DMS153 (cell line): ENCODE measurements at places on chromosomes 1 and 21.

GRCh38 chr1:220786337-220787068, at the start of gene MTARC1:
MTARC1 (plus strand) TSS chr1:220786913; CDS start chr1:220786945, 32 bp downstream.
- peak; percentile 85 for DNase-seq

GRCh38 chr1:147815503-147815902, 55.1 kb upstream of the GJA5 start:
- no peak for DNase-seq

DNA sequence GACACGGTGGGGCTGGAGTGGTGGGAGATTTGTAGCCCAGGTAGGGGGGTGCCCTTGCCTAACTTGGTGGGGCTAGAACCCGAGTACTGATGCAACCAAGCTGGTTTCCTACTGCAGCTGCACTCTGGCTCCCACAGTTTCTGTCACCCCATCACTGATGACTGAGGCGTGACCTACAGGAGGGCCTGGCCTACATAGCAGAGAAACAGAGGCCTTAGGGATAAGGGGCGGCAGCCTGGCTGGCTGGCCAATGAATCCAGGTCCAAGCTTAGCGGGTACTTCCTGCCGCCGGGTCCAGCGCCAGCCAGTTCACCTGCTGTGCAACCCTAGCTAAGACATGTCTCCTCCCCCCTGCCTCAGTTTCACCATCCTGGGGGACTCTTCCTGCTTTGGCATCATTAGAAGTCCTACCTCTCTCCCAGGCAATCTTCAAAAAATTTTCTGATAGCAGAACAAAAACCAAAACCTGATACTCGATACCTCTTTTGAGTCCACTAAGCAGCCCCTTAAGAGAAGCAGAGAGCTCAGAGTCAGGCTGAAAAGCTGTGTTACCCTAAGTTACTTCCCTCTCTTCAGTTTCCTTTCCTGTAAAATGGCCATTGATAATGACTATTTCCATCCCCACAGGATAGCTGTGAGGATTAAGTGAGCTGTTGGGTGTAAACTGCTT, 27.3 kb upstream of the RNF19B start:
- no peak for DNase-seq

DNA sequence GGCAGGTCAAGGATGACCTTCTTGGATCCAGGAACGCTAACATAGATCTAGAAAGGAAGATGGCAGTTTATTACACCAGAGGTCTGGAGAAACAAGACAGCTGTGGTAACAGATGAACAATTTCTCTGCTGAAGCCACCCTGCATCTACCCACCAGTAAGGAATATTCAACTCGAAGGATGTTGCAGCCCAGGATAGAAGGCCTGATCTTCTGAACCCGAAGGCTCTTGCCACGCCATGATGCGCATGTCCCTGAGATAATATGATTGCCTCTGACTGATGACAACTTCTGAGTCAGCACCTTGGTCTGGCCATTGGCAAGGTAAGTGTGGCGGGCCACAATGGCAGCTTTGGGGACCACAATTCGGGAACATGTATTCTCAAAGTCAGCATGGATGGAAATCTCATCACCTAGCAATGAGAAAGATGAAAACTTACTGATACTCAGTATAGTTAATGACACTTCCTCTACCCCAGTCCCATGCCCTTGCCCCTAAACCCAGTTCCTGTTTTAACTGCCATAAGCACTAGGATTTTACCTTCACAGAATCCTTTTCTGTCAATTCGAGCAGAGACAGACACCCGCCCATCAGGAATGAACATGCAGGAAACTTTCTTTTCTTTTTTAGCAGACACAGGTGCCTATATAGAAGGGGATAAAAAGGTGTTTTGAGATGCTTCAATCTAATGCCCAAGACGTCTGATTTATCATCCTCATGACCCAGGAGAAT, 1.8 kb downstream of the TXNIP start:
- DNase-seq = no peak

- DNase-seq = no peak
Observed at GRCh38 chr1:51344602-51345299, 14.4 kb upstream of the TTC39A start.

- DNase-seq = no peak
Observed at GRCh38 chr1:103937763-103938357, 188.2 kb downstream of the AMY1C start.

DNA sequence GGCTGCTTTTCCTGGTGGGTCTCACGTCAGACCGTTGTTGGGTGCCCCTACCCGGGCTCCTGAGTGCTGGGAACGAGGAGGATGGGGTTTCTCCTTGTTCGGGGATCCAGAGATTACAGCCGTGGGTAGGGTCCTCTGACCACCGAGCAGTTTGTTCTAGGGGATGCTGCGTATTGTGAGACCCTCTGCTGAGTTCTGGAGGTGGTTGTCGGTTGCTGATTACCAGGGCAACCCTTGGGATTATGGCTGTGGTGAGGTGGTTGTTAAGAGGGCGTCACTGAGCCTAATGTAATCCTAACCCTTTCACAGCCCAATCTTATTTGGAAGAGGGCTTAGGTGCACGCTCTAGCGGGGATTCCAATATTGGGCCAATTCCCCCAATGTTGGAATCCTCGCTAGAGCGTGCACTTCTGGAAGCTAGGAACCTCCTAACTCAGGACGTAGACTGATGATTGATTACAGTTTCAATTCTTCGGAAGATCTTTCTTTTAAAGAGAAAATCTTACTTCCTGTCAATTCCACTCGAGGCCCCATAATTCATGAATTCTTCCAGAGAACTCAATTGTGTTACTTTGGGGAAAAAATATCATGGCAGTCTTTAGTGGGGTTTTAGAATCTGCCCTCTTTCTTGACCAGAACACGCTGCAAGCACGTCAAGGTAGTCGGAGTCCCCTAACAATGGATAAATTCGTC, 483 bp downstream of the TCEANC2 start:
- no peak for DNase-seq

- no peak for DNase-seq
Observed at GRCh38 chr21:23698619-23699018, 1908.7 kb downstream of the MRPL39 start.

GRCh38 chr1:93692026-93692425, 10.4 kb upstream of the BCAR3 start:
- DNase-seq = no peak

DNA sequence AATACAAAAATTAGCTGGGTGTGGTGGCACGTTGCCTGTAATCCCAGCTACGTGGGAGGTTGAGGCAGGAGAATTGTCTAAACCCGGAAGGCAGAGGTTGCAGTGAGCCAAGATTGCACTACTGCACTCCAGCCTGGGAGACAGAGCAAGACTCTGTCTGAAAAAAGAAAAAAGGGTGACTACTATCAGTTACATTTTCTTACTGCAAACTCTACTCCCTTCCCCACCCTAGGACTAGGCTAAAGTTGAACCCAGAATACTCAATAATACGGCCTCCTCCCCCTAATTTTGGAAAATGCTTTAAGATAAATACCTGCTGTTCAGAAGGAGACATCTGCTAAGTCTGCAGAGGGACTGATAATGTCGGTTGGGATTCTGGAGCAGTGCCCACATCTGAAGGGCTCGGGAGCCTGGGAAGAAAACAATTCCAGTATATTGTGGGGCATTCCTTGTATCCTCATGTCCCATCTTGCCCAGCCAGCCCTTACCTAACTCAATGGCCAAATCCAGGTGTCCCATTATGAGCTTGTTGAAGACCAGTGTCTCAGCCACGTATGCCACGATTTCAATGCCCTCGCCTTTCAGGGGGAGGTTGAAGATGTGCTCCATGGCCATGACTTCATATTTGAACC, 89.7 kb downstream of the ADCY10 start:
- no peak for DNase-seq

- DNase-seq = peak; percentile 48
Observed at GRCh38 chr1:24154215-24154614, 11.3 kb upstream of the IL22RA1 start.

DNA sequence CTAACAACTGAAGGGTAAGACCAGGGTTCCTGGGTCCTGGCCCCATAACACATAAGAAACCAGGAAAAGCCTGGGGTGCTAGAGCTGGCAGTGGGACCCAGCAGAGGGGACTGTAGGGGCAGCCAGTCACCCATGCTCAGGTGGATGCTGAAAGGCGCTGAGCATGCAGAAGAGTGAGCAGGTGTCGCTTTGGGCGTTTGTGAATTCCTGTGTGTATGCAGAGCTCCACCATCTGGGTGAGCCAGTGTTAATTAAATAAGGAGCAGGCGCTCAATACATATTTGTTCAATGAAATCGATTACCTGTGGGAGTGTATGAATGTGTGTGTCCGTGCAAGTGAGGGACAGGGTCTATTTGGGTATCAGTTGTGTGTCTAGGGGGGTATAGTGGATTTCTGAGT, 499 bp downstream of the C1QA start:
- peak; percentile 52 for DNase-seq

DNA sequence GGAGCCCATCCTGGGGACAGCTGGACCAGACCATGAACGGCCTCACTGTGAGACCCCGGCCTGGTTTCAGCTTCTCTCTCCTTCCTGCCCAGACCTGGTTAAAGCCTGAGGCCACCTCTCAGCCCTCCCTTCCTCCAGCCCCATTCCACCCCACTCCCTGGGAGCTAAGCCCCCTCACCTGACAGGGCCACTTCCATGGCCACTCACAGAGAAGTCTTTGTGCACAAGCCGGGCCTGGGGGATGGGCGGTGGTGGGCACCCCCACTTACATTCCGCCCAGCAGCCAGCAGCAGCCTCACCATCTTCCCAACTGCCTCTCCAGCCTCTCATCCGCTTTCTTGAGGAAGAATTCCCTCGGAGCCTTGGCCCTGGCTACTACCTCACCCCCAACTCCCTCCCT, 40.4 kb downstream of the RHBG start:
- DNase-seq = no peak

DNA sequence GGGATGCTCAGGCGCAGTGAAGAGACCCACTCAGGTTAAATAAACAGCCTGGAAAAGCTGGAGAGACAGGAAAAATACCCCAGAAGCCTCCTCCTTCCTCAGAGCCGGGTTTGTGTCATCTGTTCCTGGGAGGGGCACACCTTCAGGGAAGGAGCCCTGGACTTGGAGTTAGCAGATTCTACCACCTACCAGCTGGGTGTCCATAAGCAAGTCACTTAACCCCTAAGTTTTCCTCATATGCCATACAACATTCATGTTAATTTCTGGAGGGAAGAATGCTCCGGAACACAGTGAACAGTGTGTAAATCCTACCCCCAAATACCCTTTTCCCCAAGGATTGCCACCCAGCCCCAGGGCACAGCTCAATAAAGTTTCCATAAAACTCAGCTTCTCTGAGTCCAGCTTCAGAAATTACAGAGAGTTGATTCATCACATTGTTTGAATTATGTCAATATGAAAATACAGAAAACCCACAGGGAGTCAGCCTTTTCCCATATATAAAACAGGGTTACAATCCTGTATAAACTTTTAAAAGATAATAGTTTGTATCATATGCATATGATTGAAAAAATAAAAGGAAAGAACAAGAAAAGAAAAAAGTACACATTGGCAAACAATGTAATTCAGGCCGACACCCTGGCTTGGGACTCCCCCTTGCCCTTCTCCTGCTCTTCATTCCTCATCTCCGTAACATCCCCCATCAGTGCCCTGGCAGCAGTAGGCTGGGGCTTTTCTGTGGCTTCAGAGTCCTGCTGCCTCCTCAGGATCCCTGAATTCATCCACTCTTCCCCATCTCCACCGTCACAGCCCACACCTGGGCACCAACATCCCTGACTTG, 291.8 kb upstream of the USP24 start:
- DNase-seq = no peak

GRCh38 chr1:231611851-231612250, 14.7 kb upstream of the DISC1 start:
- DNase-seq = no peak
